ENCODE measurements at places on chromosomes 11 and 22.
A peak's percentile ranks its signal among the peaks of the same experiment; 100 is the strongest.

DNA sequence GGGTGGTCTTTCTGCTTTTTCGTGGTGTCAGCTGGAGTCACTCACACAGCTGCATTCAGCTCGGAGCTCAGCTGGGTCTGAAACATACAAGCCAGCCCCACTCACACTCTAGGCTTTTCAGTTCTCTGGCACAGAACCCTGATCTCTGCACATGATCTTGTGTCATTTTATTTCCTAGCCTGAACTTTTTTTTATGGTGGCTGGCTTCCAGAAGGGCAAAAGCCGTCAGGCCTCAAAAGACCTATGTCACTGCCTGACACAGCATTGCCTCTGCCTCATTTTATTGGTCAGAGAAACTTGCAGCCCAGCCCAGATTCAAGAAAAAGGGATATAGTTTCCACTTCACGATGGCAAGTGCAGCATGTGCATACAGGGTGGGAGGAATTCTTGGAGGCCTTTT is 117.8 kb downstream of the NTM start:
- no peak for DNase-seq

- DNase-seq = no peak
Observed at GRCh38 chr11:69040581-69041260, 8.0 kb upstream of the TPCN2 start.

GRCh38 chr11:104091281-104092096 is 55.0 kb downstream of the DDI1 start:
- DNase-seq = no peak

DNA sequence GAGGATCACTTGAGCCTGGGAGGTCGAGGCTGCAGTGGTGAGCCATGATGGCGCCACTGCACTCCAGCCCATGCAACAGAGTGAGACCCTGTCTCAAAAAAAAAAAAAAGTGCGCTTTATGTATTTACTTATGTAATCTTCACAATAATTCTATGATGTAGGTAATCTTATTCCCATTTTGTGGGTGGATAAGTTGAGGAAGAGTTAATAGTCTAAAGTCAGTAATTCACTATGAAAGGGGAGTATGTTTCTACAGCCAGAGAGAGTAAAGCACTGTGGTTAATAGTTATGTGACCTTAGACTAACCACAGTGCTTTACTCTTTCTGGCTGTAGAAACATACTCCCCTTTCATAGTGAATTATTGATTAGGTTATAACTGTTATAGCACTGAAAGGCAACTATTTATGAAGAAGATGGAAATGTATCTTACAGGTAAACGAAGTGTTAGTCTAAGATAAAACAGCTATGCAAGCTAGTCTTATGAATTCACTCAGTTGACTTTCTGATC is 11.9 kb downstream of the CTR9 start:
- no peak for DNase-seq

GRCh38 chr11:83002053-83002452 is 69.6 kb downstream of the RAB30 start:
- DNase-seq = no peak

DNA sequence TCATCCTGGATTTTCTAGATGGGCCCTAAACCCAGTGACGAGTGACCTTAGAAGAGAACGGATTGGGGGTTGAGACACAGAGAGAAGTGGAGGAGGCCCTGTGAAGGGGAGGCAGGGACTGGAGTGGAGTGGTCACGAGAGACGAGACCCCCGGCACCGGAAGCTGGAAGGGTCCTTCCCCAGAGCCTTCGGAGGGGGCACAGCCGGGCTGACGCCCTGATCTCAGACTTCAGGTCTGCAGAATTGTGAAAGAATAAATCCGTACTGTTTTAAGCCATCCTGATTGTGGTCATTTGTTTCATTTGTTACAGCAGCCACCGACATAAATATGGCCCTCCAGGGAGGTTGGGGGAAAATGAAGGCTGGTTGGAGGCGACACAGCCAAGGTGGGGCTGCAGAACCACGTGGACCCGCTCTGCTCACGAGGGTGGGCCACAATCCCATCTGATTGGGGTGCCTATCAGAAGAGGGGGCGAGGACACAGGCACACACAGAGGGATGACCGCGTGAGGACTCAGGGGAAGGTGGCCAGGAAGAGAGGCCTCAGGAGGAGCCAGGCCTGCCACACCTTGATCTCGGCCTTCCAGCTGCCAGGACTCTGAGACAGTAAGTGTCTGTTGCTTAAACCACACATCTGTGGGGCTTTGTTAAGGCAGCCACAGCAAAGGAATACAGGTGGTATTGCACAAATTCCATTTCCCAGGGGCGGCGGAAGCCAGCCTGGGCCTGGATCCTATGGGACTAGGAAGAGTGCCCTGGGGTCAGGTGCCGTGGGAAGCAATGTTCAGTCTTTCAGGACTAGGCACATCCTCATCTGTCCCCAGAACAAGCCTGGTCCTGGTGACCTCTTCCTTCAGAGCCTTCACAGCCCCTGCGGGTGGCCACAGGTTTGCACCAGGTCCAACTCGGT is 73.3 kb upstream of the SHANK2 start:
- DNase-seq = no peak

- no peak for DNase-seq
Observed at GRCh38 chr11:115872416-115872815, 368.2 kb upstream of the CADM1 start.

DNA sequence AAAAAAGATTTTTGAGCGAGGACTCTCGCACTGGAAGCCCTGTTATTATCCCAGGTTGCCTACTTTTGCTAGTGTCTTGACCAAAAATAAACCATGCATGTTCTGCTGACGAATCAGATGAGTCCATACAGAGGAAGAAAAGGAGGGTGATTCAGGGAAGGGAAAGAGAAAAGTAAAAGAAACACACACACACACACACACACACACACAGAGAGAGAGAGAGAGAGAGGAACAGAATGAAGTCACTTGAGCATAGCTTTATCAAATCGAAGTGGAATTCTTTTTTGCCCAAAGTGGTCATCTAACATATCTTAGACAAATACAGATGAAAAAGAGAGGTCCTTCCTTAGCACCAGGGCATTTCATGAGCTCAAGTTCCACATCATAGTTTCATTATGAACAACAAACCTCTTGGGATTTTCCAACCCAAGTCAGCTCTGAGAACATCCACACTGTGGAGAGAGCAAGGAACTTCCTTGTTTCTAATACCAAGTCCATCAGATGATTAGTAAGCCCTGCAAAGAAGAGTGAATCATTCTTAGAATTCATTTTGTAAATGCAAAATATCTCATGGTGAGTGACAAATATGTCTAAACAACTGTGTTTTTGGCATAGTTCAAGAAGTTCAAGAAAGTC is 7.7 kb upstream of the MMP12 start:
- no peak for DNase-seq

DNA sequence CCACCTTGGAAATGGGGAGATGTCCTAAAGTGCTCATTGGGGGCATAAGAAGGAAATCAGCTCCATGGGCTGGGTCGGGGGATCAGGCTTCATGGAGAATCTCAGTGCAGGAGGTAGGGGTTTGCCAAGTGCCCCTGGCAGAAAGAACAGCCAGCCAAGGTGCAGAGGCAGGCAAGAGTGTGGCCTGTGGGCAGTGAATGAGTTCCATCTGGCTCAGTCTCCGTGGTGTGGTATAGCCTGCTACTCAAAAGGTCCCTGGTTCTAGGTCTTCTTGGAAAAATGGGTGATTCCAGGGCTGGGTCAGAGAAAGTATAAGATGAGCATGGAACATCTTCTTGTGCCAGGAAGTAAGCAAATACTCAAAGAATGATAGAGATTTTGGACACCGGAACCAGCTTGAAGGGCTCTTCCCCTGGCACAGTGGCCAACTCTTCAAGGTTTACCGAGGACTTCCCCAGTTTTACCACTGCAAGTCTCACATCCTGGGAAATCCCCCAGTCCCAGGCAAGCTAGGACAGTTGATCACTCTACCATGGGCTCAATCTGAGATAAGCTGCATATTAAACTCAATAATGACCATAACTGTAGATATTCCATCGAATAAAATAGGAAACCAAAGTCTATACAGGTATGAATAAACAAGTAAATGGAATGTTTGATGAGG is 10.6 kb upstream of the ARAP1 start:
- no peak for DNase-seq

DNA sequence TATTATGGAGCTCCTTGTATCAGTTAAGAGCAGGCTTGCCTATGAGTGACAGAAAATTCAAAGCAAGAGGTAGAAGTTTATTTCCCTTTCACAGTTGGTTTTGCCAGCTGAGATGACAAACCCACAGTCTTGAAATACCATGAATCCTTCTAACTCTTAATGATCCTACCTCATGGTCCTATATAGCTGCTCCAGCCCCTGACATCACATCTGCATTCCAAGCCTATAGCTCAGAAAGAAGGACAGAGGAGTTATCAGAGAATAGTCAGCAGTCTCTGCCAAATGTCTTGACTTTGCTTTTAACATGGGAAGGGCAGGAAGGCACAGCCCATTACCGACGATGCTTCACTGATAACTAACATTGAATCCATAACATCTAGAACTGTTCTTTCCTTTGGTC is 76.2 kb downstream of the APIP start:
- DNase-seq = no peak

GRCh38 chr11:13462311-13462900 is 616 bp downstream of the BTBD10 start:
- peak; percentile 33 for DNase-seq

Data from NCI-H1694 treated with DMSO at 0.1 percent for 48 hours (cell line).